HepG2 (cell line): ENCODE measurements at places on chromosomes 7 and 10. TPM values are rescaled to one million over a fixed set of nuclear protein-coding genes. Genes with fewer than 3 reads are reported as not detected.

The STRIP2 gene
- 3.8 and 8.2 TPM in 2 replicates for total RNA-seq

- no peak for DNase-seq
Measured at GRCh38 chr10:124707551-124707950, 36.6 kb downstream of the FAM53B start.

GRCh38 chr7:142345811-142346210, 88.0 kb upstream of the PRSS58 start:
- DNase-seq, result no peak

DNA sequence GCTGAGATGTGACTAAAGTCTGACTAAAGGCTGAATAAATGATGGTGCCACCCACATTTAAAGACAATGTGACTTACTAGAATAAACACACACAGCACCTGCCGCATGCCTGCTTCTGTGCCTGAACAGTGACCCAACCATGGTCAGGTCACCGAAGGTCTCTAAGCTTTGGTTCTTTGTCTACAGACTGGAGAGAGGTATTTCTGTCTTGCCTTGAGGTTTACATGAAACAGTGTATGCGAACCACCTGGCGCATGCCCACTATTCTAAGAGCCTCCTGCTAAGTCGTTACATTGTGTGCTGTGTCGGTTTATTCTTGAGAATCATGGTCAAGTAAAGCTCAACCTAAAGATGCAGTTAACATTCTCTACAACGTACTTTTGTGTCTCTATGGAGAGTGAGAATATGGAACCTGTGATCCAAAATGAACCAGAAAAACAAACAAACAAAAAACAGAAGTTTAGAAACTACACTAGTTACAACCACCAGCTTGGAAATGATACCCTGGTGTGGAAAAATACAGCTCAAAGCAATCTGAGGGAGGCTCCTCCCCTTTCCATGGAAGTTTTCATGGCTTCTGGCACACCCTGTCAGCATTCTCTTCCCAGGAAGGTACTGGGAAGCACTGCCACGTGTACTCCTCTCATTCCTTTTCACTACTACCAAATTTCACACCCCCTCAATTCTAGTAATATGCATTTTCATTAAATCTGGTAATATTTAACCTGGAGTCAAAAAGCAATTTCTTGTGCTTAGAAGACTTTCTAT, 40.0 kb downstream of the VOPP1 start:
- no peak for DNase-seq

The OR2A42 gene
- total RNA-seq, result not detected in 2 replicates

DNA sequence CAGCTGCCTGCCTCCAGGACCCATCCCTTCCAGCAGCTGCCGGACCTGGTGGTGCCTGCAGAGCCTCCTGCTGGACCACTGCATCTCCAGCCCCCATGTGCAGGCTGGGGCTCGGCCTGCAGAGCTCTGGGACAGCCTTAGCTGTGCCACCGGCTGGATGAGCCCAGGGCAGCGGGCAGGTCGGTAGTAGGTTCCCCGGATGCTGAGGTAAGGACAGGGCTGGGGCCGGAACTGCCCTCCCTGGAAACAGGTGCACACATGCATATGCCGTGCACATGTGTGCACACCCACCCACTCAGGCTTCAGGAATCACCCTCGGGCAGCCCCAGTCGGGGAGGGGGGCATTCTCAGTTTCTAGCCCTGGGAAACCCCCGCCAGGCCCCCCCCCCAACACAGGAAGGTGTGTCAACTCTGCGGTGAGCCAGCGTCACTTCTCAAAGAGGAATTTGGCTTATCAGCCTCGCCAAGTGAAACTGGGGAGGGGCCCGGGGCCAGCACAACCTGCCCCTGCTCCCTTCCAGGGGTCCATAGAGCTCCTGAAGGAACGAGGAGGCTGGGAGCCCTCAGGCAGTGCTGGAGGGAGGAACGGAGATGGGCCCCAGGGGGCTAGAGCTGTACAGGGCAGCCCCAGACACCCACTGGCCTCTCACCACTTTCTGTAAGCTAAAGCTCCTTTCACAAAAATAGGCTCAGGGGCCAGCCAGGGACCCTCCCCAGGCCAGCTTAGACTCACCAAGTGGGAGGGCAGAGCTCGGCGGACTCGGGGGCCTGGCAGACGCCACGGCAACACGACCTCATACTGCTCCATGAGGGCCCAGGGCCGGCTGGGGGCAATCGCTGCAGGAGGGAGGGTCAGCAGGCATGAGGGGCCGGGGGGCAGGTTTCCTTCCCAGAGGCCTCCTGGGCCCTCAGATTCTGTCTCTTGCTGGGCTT, 1.7 kb downstream of the ADAM8 start:
- DNase-seq, result no peak

GRCh38 chr10:83539528-83540308, 599.6 kb upstream of the GHITM start:
- no peak for DNase-seq

The MGAM2 gene
- total RNA-seq, result not detected in 2 replicates

DNA sequence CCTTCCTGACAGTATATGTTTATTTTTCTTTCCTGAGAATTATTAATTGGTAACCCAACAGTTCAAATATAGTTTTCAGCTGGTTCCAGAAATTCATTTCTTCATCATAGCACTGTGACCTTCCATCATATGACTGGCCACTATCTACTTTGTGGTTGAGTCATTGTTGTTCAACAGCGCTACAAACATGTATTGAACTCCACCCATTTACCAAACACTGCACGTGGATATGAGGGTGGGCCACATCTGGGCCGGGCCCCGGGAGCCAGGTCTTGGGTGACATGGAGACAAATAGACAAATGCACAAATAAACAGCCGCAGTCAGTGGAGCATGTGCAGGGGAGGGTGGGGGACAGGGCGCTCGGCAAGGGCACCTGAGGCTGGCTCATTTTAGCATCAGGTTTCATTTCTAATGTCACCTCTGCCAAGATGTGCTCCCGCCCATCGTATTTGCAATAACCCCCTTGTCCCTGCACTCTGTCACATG, 24.0 kb upstream of the EEPD1 start:
- DNase-seq, result peak; percentile 48

The MUC12 gene
- total RNA-seq, result not detected in 2 replicates

GRCh38 chr7:32494946-32495297, 367 bp upstream of the AVL9 start:
- DNase-seq, result no peak

DNA sequence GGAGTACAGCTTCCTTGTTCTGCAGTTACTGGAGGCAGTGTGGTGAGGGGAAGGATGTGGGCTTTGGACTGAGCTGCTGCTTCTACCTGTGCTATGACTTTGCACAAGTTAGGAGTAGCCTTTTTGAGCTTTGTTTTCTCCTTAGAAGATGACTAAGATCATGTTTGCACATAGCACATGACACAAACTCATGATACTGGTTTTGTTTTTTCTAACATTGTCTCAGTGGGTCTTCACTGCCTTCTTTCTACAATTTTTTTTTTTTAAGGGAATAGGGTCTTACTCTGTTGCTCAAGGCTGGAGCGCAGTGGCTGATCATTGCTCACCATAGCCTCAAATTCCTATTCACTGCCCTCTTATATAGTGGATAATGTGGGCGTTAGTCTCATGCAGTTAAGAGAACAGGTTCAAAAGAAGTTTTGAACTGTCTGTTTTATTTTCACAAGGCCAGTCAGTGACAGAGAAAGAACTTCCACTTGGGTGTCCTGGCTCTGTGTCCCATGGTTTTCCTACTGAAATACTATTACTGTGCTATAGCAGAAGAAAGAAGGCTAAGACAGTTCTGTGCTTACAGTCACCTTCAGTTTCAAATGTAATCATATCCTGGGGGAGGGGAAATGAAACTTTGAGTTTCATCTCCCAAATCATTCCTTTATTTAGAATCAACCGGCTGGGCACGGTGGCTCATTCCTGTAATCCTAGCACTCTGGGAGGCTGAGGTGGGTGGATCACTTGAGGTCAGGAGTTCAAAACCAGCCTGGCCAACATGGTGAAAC, 72.0 kb downstream of the KAT6B start:
- DNase-seq, result peak; percentile 28

The FAM180A gene
- total RNA-seq, result not detected in 2 replicates

GRCh38 chr10:79128923-79129305, 60.1 kb downstream of the ZMIZ1 start:
- DNase-seq, result no peak

The ECHDC3 gene
- total RNA-seq, result not detected in 2 replicates

GRCh38 chr10:74293686-74294371, 142.8 kb downstream of the ADK start:
- DNase-seq, result no peak

DNA sequence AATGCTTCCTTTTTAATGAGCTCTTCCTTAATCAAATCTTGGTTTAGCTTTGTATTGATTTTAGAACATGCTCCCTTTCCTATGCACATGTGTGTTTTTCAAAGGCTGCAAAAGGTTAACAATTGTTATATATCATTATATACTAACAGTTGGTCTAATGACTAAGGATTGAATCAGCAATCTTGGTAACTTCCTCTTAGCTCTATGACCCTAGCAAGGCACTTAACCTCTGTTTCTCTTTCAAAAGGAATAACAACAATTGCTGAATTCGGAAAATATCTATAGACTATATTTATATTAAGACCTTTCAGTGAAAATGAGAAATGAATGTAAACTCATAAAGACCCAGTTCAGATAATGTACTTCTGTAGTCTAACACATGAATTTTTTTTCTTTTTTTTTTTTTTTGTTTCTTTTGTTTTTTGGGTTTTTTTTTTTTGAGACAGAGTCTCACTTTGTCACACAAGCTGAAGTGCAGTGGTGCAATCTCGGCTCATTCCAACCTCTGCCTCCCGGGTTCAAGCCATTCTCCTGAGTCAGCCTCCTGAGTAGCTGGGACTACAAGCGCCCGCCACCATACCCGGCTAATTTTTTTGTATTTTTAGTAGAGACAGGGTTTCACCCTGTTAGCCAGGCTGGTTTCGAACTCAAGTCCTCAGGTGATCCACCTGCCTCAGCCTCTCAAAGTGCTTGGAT, 48.8 kb downstream of the HOXA1 start:
- no peak for DNase-seq

The HOXA11 gene
- not detected in 2 replicates for total RNA-seq

DNA sequence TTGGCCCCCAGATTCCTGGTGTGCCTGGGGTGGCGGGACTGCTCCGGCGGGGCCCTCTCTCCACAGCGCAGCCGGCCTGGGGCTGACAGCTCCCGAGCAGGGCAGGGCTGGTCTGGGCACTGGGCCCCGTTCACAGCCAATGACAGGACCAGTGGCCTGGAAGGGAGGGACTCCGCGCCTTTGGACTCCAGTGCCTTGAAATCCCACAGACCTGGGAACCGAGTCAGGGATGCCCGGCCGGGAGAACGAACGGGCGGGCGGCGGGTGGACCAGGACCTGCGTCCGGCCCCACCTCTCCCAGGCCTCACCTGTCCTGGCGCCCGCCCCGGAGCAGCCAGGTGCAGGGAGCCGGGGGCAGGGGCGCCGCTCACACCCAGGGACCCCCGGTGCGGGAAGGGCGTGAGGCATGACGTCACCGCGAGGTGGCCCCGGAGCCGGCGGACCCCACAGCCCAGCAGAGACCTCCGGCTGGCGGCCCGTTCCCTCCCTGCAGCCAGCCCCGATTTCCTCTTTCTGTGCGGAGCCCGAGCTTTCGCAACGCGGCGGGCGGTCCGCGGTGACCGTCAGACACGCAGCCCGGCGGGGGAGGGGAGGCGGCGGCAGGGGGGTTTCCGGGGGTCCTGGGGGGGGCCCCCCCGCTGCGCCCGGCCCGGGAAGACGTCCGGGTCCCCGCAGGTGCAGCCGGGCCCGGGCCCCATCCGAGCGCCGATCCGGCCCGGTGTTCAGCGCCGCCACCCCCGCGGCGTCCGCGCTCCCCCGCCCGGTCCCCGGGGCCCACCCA, 743 bp downstream of the ADAP1 start:
- peak; percentile 59 for DNase-seq

GRCh38 chr10:119404719-119405519, 137.6 kb downstream of the RGS10 start:
- no peak for DNase-seq

The NPY gene
- not detected in 2 replicates for total RNA-seq

DNA sequence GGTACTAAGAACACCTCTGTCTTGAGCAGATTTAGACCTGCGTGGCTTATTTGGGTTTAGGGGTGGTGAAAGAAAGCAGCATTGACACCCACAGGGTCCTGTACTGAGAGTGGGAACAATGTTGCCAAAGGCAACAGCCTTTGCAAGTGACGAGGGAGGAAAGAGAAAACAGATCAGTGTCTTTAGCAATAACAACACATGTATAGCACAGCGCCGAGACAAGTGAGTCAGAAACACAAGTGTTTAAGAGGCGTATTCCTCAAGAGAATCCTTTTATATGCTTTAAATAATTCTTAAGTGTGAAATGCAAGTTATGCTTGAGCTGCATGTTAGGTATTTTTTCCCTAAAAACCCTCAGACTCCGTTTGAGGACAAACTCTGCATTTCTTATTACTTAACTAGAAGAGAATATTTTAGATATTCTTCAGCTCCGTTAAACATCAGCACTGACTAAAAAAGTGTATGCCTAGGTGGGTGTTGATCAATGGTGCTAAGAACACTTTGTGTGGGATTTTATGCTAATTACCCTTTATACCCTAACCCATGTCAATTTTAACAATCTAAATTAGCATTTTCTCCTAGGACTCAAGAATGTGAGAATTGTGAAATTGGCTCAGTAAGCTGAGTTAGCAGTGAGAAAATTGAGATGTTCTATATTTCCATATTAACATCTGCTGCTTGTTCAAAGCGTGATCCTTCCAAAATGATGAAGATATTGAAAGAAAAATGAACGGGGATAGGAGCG, 1095.4 kb upstream of the CELF2 start:
- no peak for DNase-seq
